ENCODE measurements at places on chromosomes 16 and 17.

DNA sequence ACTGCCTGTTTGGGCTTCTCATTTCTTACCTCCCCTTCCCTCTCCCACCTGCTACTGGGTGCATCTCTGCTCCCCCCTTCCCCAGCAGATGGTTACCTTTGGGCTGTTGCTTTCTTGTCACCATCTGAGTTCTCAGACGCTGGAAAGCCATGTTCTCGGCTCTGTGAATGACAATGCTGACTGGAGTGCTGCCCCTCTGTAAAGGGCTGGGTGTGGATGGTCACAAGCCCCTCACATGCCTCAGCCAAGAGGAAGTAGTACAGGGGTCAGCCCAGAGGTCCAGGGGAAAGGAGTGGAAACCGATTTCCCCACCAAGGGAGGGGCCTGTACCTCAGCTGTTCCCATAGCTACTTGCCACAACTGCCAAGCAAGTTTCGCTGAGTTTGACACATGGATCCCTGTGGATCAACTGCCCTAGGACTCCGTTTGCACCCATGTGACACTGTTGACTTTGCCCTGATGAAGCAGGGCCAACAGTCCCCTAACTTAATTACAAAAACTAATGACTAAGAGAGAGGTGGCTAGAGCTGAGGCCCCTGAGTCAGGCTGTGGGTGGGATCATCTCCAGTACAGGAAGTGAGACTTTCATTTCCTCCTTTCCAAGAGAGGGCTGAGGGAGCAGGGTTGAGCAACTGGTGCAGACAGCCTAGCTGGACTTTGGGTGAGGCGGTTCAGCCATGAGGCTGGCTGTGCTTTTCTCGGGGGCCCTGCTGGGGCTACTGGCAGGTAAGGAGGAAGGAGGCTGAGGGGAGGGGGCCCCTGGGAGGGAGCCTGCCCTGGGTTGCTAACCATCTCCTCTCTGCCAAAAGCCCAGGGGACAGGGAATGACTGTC lies at the start of gene CD68:
Gene CD68, plus strand, starts transcription at position 638 of the 833 bp plus-strand sequence. Its CDS starts 40 bp downstream, at position 678.
- DNase-seq = peak; percentile 79

DNA sequence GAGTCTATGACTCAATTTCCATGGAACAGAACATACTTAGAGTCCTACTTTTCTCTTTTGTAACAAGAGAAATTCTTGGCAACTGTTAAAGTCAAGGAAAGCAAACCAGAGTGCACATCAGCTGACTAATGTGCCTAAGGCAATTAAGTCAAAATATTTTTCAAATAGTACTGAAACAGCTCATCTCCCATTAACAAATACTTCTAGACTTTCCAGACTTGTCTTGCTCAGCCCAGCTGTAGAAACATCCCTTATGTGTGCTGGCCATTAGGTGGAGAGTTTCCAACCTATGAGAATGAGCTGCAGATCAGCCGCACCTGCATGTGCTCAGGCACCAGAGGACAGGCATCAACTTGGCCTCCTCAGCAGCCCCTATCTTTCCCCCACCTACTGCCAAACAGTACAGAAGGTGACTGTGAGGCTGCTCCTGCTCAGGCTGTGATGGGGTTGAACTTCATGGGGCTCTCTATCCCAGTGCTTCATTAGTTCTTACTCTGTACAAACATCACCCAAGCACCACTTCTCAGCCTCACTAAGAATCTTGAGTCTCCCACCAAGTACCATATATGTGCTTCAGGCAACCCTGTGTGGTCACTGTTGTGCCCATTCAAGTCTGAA lies 32.2 kb downstream of the TEX2 start:
- no peak for DNase-seq

DNA sequence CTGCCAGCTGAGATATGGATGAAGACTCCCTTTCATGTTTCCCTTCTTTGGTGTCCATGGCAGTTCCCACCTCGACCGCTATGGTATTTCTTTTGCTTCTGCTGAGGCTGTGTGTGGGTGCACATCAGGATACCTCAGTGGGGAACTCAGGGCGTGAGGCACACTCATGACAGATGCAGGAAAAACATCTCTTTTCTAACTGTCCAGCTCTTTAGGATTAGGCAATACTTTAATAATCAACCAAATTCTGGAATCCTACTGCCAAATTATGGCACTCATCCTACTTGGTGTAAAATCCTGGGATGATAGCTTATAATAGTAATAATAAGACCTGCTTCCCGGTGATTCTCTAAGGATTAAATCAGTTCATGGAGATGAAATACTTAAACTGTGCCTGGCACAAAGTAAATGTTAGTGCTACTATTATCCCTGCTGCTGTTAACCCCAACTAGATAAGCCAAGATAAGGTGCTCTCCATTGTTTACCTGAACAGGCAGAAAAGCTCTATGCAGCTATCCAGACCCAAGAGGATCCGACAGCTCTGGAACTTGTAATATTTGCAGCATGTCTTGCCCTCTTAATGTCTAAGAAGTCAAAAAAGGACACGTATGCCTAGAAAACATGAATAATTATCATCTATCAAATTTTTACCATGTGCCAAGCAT lies 543.3 kb downstream of the WWOX start:
- DNase-seq = no peak

DNA sequence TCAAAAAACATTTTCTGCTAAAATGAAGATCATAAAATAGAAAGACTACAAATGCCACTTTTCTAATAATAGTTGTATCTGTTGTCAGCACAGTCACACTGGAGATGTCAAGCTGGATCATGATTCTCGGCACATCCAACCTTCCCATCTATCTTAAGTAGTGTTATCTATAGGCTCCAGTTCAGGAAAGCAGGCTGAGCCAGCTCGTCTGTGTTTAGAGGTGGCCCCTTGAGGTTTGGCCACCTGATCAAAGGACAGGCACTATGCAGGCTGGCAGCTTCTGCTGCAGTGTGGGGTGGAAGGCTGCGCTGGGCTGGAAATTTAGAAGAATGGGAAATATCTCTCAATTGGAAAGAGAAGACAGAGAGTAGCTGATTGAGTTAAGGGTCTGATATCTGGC lies 32.4 kb downstream of the SMYD4 start:
- DNase-seq = no peak

DNA sequence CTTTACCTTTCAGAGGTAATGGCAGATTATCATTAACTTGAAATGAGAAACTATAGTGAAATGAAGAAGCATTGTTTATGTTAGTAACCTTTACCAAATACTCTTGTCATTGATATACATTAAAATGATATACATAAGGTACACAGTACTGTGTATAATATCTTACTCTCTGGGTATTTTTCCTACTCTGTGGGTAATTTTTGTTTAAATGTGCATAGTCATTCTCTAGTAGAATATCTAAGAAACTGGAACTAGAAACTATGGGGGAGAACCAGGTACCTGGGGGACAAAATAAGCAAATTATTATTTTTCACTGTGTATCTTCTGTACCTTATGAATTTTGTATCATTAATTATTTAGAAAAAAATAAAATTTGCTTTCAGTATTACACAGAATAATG lies 20.6 kb upstream of the PHAF1 start:
- DNase-seq = no peak

DNA sequence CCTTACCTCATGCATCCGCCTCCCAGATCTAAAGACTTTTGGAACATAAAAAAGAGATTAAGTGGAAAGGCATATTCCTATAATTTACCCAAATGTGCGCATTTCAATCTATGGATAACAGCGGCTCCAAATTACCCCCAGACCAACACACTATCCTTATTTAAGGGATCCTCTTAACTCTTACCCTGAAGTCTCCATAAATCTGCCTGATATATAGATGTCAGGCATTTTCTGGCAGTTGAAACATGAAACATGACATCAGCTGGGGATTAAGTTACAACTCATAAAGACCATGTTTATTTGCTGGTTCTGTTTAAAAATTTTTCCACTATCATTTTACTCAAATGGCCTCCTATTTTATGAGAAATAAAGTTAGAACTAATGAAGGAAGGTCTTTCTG lies 478.5 kb upstream of the SALL1 start:
- no peak for DNase-seq

DNA sequence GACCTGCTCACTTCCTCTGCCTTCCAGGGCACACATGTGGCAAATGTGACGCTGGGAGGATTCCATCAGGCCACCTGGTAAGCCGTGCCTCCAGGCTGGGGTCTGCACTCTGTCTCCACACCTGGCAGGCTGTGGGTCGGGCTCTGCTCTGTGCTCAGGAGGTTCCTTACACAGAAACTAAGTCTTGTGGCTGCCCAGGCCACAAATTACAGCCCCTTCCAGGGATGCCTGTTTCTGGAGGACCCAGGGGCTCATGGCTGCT lies 58.2 kb downstream of the RMI2 start:
- DNase-seq = no peak

- no peak for DNase-seq
These were observed 16.5 kb upstream of the SPPL2C start for GRCh38 chr17:45828171-45828570.

DNA sequence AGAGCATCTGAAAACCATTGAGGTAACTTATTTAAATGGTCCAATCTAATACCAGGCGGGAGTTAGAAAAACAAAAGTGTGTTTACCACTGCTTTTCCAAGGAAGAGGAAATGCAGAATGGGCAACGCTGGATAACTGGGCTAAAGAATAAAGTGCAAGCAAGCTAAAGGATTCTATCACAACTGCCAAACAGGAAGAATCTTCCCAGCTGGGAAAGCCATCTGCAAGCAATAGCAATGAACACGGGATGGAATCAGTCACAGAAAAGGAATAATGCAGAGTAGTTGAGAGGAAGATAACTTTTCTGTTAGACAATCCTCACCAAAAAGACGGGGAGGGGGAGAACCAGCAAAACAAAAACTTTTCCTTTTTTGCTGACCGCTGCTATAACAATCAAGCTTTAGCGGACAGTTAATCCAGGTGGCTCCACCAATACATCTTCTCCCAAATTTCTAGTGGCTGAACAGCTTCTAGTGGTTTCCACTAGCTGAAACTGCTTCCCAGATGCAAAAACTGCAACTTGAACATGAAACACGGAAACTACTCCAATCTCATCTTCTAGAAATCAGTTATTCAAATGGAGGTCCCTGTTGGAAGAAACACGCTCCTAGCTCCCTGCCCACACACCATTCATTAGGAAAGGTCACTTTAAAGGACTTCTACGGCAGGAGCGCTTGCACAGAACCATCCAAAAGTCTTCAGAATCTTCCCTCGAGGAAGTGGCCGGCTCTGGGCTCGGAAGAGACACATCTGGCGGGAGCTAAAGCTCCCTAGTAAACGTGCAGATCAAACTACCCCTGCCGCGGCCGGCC lies 929 bp downstream of the TMEM11 start:
- DNase-seq = no peak

GRCh38 chr17:21214777-21215541 lies 998 bp upstream of the TMEM11 start:
- DNase-seq = peak; percentile 53
